AG09319 (cell line): ENCODE measurements at places on chromosomes 4 and X.

GRCh38 chr4:10461850-10462400, 4.7 kb upstream of the ZNF518B start:
- DNase-seq, result no peak

- DNase-seq, result no peak
These were observed 179.0 kb downstream of the CEP135 start for GRCh38 chr4:56127716-56128115.

DNA sequence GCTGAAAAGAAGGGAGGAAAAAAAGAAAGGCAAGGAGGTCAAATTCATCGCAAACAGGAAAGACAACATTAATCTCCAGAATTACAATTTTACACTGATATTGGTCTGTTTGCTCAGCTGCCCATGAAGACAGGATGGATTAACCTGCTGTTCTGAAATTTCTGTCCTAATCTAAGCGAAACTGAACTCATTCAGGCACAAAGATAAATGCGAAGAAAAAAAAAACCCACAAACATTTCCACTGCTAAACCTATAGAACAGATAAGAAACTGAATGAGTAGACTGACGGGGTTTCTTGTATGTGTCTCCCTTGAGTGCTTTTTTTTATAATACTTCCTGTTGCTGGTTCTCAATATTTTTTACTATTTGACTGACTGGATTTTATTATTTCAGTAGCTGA, 251.8 kb upstream of the FTHL17 start:
- DNase-seq, result no peak

DNA sequence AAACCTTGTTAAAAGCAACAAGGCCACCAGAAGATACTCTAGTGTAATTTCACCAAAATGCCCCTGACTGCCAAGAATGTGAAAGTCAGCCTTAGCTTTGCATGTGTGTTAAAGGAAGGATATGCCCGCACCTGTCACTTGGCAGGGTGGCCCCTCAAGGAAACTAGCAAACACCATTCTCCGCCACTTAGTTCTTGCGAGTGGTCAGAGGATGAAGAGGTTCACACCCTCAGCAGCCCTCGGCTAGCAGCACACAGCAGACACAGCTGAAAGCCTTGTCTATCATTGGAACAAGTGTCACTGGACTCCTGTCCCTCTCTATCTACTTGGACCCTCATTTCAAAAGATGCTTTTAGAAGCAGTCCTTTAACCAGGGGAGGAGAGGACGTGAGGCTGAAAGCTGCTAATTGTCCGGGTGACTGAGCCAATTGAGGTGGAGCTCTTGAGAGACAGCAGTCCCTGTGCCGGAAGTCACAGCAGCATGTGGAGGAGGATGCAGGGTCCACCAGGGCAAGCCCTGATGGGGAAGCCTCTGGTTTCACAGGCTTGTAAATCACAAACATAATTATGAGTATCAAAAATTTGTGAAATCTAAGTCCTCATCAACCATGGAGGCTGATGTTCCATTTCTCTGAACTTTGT, 18.0 kb downstream of the HHIP start:
- DNase-seq, result no peak

DNA sequence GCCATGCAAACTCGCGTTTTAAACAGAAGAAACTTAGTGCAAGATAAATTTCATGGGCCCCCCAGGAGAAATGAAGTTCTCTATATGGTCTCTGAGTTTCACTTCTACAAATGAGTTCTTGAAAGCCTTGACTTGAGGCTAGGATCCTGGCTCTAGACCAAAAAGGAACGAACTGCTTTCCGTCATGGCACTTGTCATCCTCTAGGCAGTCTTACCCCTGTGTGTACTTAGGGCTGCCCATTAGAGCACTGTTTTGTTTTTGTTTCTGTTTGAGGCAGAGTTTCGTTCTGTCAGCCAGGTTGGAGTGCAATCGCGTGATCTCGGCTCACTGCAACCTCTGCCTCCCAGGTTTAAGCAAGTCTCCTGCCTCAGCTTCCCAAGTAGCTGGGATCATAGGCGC, 29.0 kb downstream of the RNF4 start:
- no peak for DNase-seq

- peak; percentile 67 for DNase-seq
These were observed 19.9 kb downstream of the ABCG2 start for GRCh38 chr4:88138561-88138960.

DNA sequence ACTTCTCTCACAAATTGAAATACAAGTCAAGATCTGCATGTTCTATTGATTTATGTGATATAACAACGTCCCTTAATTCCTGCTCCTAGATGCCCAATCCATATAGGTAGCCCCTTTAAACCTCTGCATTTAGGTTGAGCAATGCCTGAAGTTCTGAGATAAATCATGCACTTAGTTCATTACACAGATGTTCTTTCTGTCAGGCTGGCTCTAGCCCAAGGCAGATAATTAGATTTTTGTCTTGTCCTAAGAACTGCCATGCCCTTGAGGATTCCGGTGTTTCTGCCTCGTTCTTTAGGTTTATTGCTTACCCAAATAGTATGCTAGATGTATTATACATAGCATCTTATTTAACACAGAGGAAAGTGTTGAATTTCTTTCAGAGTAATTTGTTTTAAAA, 143.1 kb downstream of the TRAM1L1 start:
- no peak for DNase-seq

GRCh38 chr4:175927121-175927520, 115.1 kb upstream of the GPM6A start:
- no peak for DNase-seq

- DNase-seq, result no peak
These were observed 92.4 kb downstream of the HPGD start for GRCh38 chr4:174429701-174430410.
